ENCODE measurements at places on chromosomes 1 and 21.

- no peak for DNase-seq
Measured at GRCh38 chr1:55541296-55541695, 326.1 kb upstream of the USP24 start.

DNA sequence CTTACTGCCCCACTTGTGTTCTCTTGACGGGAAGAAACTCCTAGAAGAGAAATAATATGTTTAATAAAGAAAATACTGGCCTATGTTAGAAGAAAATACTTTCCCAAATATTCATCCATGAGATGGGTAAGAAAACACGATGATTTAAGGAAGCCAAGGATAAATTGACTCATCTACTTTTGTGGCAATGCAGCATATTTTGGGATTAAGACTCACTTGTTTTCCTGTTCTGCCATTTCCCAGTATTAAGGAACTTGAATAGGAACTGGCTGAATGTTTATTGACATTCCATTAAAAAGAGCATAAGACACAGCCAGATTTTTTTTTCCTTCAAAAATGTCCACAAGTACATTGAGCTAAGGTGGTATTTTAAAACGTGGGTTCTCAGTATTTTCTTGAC lies 10.9 kb upstream of the ADAMTS5 start:
- DNase-seq, result no peak

GRCh38 chr1:32208891-32209328 lies at the start of gene DCDC2B:
Gene DCDC2B, plus strand, starts transcription at chr1:32209089. Its CDS starts 5 bp downstream, at chr1:32209094.
- peak; percentile 28 for DNase-seq

- DNase-seq, result no peak
Measured at GRCh38 chr1:76274302-76274701, 199.8 kb downstream of the ST6GALNAC3 start.

DNA sequence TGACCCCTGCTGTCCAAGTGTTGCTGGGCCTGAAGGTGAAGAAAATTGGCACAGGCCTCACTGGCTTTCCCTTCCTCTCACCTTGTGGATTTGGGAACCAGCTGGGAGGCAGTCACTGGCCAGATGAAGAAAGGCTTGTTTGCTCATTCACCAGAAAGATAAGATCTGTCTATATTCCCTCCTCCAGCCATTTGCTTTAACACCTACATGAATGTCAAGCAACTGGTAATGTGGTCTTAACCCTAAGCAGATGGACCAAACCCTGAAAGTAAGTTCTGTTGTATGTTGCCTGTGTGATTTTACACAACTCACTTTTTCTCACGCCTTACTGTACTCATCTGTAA lies 10.3 kb upstream of the SRRM1 start:
- DNase-seq, result no peak

- no peak for DNase-seq
Measured at GRCh38 chr1:235649368-235650163, at the start of gene GNG4. Gene GNG4, minus strand, starts transcription at chr1:235649784. Its CDS starts 65,946 bp downstream, at chr1:235583838.

DNA sequence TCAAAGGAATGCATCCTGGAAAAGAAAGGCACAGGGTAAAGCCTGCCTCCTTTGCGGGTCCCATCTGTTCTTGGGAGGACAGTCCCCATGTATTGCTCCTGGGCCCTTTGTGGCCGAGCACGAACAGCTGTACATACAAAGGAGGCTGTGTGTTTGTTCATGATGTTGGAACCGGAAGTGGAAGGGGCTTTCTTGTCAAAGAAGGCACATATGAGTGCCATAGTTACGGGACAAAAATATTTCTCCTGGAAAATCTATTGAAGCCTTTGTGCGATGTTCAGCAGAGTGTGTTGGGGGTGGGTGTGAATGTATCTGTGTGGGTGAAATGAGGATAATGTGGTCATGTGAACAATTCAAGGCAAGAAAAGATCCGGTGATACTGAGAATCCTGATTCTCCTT lies 297.6 kb downstream of the DISC1 start:
- no peak for DNase-seq

DNA sequence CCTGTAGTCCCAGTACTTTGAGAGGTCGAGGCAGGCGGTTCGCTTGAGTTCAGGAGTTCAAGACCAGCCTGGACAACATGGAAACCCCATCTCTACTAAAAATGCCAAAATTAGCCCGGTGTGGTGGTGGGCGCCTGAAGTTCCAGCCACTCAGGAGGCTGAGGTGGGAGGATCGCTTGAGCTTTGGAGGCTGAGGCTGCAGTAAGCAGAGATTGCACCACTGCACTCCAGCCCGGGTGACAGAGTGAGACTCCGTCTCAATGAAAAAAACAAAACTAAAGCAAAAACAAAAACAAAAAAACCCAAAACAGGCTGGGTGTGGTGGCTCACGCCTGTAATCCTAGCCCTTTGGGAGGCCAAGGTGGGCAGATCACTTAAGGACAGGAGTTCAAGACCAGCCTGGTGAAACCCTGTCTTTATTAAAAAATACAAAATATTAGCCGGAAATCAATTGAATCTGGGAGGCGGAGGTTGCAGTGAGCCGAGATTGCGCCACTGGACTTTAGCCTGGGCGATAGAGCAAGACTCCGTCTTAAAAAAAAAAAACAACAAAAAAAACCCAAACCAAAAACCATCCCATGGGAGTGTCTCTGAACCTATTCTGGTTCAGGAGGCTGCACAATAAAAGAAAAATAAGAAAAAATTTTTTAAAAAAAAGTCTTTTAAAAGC lies 1.7 kb upstream of the CGN start:
- DNase-seq, result no peak

DNA sequence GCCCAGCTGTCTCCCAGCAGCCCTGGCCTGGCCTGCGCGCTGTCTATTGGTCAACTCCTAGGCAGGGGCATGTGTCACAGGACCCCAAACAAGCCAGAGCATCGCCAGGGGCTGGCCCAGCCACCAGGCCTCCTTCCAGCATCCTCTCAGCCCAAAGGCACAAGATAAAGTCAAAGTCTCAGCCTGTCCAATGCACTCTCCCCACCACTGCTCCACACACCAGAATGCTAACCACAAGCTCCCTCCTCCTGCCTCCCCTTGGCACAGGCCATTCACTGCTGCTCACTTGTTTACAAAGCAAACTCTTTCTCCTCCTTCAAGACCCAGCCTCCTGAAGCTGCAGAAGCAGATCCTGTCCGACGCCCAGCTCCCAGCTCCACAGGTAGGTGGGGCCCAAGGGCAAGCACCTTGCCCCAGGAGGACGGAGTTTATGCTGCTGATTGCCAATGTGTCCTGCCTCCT lies 133.4 kb downstream of the DMRTB1 start:
- DNase-seq, result no peak

DNA sequence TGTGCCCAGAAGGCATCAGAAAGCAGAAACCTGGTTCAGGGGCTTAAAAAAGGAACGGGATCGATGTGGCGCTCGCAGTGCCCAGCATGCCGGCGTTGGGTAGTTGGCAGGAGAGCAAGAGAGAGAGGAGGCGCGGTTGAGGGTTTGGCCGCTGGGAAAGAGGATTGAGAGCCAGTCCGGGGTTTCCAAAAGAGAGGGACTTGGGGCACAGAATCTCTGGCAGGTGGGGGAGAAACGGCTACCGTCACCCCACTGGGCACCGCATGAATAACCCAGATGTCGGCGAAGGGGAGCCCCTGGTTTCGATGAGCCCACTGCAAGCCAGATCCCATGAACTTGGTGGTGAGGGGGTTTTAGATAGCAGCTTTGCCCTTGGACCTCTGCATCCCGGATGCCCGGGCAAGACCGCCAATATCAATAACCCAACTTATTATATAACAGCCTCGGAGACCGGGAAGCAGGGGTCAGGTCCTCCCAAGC lies 60.4 kb upstream of the ACOT11 start:
- DNase-seq, result no peak

DNA sequence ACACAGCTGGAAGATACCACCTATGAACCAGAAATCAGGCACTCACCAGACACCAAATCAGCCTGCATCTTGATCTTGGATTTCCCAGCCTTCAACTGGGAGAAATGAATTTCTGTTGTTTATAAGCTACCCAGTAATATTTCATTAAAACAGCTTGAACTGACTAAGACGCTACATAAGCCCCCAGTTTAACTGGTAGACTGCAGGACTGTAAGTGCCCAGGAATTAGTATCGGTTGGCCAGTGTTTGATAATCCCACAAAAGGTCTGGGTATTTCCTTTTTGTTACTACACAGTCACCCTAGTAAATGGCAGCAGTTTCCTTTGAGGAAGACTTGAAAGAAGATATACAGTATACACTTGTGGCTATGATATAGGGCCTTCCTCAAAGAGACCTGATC lies 7.3 kb upstream of the SLC35D1 start:
- no peak for DNase-seq

DNA sequence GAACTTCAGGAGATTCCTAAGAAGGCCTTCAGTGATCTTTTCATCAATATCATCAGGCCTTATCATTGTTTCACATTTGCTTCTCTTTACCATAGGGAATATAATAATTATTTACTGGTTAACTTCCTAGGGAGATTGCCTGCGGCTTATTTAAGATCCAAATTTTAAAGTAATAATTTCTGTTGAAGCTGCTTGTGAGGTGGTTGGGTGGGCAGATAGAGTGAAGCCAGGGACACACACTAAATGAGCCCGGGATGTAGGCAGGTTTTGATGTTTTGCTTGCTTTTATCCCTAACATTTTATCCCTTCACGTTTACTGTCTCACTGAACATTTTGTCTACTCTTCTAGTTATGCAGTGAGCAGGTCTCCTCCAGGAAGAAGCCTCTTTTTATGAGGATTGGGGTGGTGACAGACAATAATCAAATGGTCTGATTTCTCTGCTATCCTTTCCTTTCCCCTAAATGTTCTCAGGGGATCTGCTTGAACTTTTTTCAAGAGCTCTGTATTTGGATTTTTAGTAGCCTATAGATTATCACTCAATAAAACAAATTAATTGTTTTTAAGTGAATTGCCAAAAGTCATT lies 164.7 kb downstream of the RUNX1 start:
- no peak for DNase-seq

DNA sequence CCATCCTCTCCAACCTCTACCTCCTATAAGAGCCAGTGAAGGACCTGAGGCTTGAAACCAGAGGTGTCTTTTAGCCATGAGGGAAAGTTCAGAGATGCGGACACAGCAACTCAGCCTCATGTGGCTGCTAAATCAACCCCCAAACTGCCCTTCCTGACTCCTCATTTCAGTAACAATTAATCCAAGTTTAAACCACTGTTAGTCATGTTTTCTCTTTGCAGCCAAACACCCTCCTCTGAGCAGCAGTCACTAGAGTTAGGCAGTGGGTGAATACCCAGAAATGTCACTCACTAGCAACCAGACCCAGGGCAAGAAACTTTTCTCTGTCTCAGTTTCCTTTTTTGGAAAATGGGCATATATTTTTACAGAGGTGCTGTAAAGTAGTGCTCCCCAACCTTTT lies 71.2 kb downstream of the KCNJ15 start:
- DNase-seq, result no peak

GRCh38 chr1:205258261-205258691 lies 30.5 kb downstream of the TMCC2 start:
- DNase-seq, result no peak

- no peak for DNase-seq
Measured at GRCh38 chr21:31173881-31174555, 135.7 kb upstream of the KRTAP19-8 start.

DNA sequence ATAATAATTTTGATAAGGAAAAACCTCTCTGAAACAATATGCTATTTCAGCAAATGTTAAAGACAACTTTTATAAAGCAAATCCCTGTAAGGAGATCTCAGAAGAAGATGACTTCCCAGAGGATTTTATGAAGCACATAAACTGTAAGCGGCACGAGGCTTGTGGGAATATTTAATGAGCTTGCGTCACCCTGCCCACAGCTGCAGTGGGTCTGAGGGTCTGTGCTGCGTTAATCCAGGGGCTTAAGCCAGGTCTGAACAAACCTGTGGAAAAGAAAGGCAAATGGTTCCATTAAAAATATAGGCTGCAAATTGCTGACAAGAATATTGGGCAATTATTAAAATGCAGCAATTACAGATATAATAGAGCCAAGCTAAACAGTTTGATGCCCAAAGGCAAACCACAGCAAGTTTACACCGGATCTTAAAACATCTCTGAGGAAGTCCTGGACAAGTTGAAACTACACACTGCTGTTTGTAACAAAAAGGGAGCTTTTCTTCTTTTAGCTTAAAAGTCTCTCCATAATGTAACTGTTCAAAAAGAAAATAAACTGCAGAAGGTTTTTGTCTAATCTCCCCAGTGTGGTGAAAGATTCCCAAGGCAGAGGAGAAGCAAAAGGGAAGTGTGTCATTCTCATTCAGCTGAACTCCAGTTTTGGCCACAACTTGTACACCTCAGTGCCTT lies 21.8 kb downstream of the TGFBR3 start:
- no peak for DNase-seq
